NCI-H187 (cell line): ENCODE measurements at places on chromosomes 13 and 19.

DNA sequence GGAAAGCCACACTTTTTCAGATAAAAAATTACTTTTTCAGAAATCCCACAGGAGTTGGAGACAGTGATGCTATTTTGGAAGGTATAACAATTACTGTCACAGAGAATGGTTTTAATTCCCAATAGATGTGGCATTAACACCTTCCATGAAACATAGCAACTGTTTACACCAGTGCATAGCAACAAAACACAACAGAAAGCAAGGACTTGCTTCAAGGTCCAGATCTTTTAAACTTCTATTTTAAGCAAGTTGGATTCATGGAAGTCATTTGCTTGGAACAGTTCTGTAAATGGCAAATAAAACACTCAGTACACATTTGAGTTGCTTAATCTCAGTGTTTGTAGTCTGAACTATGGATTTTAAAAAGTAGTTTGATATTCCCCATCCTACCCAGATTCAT is 385.9 kb upstream of the SPRY2 start:
- DNase-seq = no peak

DNA sequence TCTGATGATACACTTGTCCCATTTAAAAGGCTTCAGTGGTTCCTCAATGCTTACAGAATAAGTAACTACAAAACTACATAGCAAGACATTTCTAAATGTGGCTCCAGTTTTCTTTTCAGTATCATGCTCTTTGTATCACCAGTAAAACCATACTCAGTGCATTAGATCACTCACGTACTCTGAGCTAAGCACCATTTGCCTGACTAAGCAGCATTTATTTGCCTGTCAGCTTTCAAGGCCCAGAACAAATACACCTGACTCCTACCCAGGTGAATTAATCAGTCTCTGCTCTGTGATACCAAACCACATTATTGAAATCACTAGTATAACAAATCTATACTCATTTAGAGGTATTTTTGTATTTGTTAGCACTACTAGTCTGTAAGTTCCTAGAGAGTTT is 47.4 kb upstream of the PCDH20 start:
- no peak for DNase-seq

- no peak for DNase-seq
Observed at GRCh38 chr13:77653301-77653700, 44.2 kb upstream of the SLAIN1 start.

GRCh38 chr19:49400029-49400428 is 12.0 kb downstream of the KASH5 start:
- no peak for DNase-seq

GRCh38 chr19:54312436-54313377 is at the start of gene LILRA5:
Gene LILRA5, minus strand, starts transcription at chr19:54313166. Its CDS starts 147 bp downstream, at chr19:54313019.
- DNase-seq = no peak

GRCh38 chr13:49638030-49638743 is 9.9 kb downstream of the ARL11 start:
- no peak for DNase-seq

GRCh38 chr13:30388406-30389283 is 33.6 kb upstream of the UBE2L5 start:
- DNase-seq = no peak

GRCh38 chr19:45340232-45340898 is at the start of gene KLC3:
Gene KLC3, plus strand, starts transcription at chr19:45340750. Its CDS starts 4,792 bp downstream, at chr19:45345542.
- no peak for DNase-seq

- no peak for DNase-seq
Observed at GRCh38 chr13:42762917-42763316, 18.5 kb upstream of the FAM216B start.

DNA sequence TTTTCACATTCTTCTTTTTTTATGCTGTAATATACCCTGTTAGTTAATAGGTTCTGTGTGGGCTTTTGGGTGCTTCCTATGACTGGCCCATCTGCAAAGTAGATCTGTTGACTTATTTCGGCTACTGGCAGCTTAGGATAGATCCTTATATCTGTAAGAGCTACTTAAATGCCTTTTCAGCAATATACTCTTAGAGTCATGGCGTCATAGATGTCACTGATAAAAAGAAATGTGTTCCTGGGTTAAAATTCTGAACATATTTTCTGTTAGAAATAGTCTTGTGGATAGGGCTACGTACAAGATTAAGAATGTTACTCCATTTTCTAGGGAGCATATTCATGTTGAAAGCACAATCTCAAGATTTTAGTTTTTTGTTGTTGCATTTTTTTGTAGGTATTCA is 4.7 kb downstream of the AKAP11 start:
- no peak for DNase-seq

- no peak for DNase-seq
Observed at GRCh38 chr13:87052731-87053130, 618.4 kb upstream of the SLITRK5 start.

GRCh38 chr19:13969897-13970296 is 17.6 kb downstream of the DCAF15 start:
- DNase-seq = no peak

DNA sequence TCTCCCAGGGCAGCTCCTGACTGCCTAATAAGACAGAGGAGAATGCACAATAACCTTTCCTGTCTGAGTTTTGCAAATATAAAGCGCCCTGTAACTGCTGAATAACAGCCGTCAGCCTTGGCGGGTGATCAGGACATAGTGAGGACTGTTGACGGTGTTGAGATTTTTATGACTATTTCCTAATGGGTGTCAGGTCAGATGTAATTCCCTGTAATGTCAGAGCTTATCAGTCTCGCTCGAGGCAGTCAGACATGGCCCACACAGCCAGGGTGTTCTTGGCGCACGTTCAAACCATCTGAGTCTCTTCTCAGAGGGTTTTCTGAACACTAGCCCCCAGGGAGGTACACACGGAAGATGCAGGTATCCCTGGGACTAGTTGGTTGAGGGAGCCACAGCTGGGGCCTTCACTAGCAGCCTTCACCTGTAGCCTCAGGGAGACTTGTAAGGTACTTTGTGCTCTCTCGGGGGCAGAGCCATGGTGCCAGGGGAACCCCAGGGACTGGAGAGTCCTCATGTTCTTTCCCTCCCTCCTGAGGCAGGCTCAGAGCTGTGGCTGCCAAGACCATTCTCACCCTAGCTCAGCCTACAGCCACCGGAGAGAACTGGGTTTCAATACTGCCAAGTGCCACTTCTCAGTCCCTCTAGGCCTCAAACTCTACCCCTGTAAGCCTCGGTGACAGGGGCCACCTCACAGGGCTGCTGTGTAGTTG is 213.1 kb downstream of the UQCRFS1 start:
- no peak for DNase-seq

DNA sequence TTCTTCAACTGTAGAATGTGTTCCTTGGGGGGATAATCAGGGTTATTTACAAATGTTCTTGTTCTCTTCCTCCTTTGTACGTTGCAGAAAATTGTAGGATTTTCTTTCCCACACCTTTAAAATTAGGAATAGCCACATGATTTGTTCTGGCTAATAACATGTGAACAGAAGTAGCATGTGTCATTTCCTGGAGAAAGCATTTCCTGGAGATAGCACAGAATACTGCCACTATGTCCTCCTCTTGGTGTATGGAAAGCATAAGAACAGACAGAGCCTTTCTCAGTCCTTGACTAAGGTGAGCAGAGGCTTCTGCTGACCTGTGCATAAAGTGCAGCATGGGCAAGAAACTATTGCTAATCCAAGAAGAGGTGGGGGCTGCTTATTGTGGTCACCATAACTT is 101.8 kb downstream of the FAM216B start:
- DNase-seq = no peak

DNA sequence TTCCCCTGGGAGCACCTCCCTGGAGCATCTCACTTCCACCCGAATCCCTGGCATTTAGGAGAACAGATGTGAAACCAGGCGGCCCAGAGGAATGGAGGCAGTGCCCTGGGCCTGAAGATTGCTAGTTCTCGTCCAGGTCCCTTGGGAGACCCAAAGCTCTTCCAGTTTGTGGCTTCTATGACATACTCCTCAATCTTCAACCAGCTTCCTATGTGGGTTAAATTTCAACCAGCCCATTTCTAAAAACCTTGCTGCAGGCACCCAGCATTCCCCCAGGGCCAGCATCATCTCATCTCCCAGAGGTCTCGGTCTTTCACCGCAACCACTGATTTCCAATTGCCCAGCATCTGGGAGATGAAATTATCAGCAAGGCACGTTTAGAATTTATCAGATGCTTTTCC is 46.0 kb upstream of the STK24 start:
- DNase-seq = no peak

DNA sequence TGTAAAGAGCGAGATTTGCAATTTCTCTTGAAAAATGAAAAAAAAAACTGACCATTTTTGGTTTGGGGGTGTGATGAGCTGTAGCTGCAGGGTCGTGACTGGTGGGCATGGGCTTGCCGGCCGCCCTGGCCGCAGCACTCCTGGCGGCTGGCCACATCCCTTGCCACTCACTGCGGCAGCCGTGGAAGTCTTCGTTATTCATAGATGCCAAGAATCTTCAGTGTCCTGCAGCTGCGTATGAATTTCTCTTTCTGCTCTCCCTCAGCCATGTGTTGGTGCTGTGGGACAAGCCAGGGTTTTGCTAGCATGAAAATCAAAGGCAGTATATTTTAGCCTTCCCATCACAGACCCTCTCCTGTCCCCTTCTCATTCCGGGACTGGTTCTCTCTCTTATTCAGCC is 151.7 kb upstream of the TSHZ3 start:
- no peak for DNase-seq

DNA sequence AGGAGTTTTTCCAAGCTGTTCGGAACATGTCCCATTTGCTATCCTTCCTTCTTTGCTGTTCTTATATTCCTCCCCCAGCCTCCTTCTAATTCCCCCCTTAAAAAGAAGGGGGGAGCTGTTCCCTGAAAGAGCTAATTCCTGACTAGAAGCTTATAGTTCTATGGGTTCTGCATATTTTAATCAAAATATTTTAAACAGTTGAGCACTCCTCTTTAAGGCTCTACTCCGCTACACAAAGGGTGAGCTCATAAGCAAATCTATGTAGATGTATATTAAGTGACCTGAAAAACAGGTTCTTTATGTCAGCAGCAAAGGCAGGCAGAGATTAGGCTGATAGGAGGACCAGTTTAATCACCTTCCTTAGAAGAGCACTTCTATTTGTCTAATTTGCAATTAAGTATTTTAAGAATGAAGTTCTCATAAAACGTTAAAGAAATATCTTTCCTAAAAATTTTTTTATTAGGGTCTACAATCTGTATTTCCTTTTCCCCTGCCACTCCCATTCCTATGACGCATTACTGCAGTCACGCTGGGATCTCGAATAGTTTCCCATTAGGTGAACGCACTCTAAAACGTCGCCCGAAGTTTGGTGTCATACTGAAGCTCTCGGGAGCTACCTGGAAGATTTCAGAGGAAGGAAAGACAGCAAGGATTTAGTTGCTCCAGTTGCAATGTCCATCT is 5.2 kb downstream of the EFNB2 start:
- no peak for DNase-seq

DNA sequence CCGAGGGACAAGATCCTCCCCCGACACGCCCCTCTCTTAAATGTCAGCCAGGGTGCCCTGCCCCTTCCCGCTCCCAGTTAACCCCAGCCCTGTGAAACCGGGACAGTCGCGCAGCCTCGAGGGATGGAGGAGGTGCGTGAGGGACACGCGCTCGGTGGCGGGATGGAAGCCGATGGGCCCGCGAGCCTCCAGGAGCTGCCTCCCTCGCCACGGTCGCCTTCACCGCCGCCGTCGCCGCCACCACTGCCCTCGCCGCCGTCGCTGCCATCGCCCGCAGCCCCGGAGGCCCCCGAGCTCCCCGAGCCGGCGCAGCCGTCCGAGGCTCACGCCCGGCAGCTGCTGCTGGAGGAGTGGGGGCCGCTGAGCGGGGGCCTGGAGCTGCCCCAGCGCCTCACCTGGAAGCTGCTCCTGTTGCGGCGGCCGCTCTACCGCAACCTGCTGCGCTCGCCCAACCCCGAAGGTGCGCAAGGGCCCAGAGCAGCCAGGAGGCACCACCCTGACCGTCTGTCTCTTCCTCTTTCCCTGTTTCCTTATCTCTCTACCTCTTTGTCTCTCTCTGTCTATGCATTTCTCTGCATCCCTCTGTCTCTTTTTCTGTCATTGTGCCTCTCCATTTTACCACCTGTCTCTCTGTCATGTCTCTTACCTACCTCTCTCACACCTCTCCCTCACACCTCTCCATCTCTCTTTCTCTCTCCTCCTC is at the start of gene NCCRP1:
Gene NCCRP1, plus strand, starts transcription at position 105 of the 703 bp plus-strand sequence. Its CDS starts 19 bp downstream, at position 124.
- DNase-seq = no peak

DNA sequence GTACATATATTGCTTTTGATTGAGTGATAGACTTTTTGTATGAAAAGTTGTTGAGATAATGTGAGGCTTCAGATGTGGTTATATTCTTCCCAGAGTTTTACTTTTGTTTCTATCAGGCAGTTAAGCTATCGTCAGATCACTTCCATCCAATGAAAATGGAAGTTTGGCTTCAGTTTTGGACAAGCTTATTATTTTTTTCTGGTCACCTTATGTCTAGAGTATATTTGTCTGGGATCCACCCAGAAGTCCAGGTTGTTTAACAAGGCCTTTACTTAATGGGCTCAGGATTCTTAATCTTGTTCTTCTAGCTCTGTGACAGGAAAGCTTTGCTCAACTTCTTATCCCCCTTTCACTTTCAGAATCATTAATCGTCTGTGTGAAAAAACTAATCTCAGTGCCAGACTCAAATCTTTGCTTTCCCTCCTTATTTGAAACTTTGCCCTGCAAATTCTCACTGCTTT is 150.9 kb downstream of the PDS5B start:
- no peak for DNase-seq

DNA sequence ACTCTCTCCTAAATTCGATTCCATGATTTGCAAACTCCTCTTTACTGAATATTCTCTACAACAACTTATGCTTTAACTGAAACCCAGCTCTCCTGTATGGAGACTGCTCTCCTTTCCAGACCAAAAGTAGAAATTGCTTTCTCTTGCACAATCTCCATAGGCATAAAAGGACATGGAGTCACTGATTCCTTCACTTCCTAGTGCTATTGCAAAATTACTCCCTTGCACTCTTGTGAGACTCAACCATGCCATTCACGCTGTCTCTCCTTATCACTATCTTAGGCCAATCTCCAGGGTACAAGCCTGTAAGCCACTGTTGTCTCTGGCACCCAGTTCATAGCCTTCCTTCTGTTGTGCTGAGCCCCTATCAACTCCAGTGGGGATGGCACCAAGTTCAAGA is 30.6 kb downstream of the SERPINE3 start:
- DNase-seq = no peak

DNA sequence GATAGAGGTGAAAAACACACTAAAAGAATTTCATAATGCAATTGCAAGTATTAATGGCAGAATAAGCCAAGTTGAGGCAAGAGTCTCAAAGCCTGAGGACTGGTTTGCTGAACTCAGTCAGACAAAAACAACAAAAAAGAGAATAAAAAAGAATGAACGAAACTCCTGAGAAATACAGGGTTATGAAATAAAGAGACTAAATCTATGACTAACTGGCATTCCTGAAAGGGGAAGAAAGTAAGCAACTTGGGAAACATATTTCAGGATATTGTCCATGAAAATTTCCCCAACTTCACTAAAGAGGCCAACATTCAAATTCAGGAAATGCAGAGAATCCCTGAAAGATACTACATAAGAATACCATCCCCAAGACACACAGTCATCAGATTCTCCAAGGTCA is 47.8 kb downstream of the UBL3 start:
- no peak for DNase-seq

- DNase-seq = no peak
Observed at GRCh38 chr13:111319998-111320911, at the start of gene TEX29. Gene TEX29, plus strand, starts transcription at chr13:111320642. Its CDS starts 249 bp downstream, at chr13:111320891.
